Heart left ventricle (tissue), 16 donors: ENCODE measurements at places on chromosomes 3 and 15. TPM values are rescaled to one million over a fixed set of nuclear protein-coding genes. Genes with fewer than 3 reads are reported as not detected.

Gene GOLGA8H
- total RNA-seq: 0.75 TPM

Gene RNU5B-1
- total RNA-seq: not detected

Gene ARPP21
- total RNA-seq: 0.98 TPM

Gene RASA2
- 12.3 TPM for total RNA-seq

Gene H1-8
- not detected for total RNA-seq

Gene STAB1
- 50.6 TPM for total RNA-seq

Gene MESP2
- total RNA-seq: not detected

Gene KIF7
- 2.7 TPM for total RNA-seq

Gene ITIH4
- total RNA-seq: 6.5 TPM

Gene ZNF609
- total RNA-seq: 23.5 TPM

Gene CLDN16
- total RNA-seq: not detected

Gene LRRIQ4
- total RNA-seq: not detected

Gene KIF23
- total RNA-seq: 2.1 TPM

Gene INSYN1
- 182 TPM for total RNA-seq

Gene TMEM40
- 3.8 TPM for total RNA-seq

Gene CGGBP1
- 50.3 TPM for total RNA-seq

Gene NEK11
- 4.3 TPM for total RNA-seq

Gene HSPBAP1
- 2.6 TPM for total RNA-seq

Gene ADGRG7
- total RNA-seq: not detected

Gene FES
- total RNA-seq: 10.7 TPM

Gene STARD9
- total RNA-seq: 6.9 TPM

Gene ANKUB1
- total RNA-seq: not detected

Gene FSIP1
- 0.75 TPM for total RNA-seq

Gene ATP2C1
- 74.4 TPM for total RNA-seq

Gene MORC1
- not detected for total RNA-seq

Gene SPINT1
- total RNA-seq: 2.7 TPM

Gene SERPINI1
- total RNA-seq: 11.4 TPM

Gene RBP2
- total RNA-seq: not detected

Gene EPHA3
- total RNA-seq: 2.2 TPM

Gene EFCC1
- 0.60 TPM for total RNA-seq

Gene CPN2
- 0.56 TPM for total RNA-seq

Gene SPRED1
- total RNA-seq: 9.7 TPM

Gene EOMES
- total RNA-seq: 0.05 TPM

Gene NGLY1
- total RNA-seq: 32.7 TPM

Gene BTLA
- total RNA-seq: not detected

Gene NR2F2
- 12.6 TPM for total RNA-seq

Gene PATL2
- 4.1 TPM for total RNA-seq

Gene TUBGCP5
- 13.0 TPM for total RNA-seq

Gene ANKRD63
- 0.47 TPM for total RNA-seq

Gene GABRR3
- not detected for total RNA-seq

Gene HIGD2B
- not detected for total RNA-seq

Gene ARL6IP5
- 231 TPM for total RNA-seq

Gene SNUPN
- total RNA-seq: 14.5 TPM
